Upper lobe of left lung (tissue), 6 donors: ENCODE measurements at places on chromosomes 12 and 14.
A peak's percentile ranks its signal among the peaks of the same experiment; 100 is the strongest.

DNA sequence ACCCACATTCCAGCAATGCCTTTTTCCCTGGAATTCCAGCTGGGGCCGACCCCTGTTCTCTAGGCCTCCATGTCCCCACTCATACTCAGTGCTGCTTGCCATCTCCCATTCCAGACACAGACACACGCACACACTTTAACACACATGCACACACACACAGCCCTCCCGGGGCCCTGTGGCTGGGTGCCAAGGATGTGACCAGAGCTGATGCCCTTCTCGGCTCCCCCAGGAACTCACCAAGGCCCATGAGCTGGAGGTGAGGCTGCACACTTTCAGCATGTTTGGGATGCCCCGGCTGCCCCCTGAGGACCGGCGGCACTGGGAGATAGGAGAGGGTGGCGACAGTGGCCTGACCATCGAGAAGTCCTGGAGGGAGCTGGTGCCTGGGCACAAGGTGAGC lies 4.3 kb downstream of the PLEKHG6 start:
- peaks cover 10% of the 10 kb centered on the region for H3K27me3 ChIP-seq
- H3K4me3 ChIP-seq = no peak overlapping the region
- DNase-seq = peak; percentile 54
- no peaks in the 10 kb centered on the region for H3K36me3 ChIP-seq
- H3K4me1 ChIP-seq = peaks cover 21% of the 10 kb centered on the region

GRCh38 chr12:106345746-106346145 lies 11.8 kb upstream of the POLR3B start:
- H3K27me3 ChIP-seq = no peaks in the 10 kb centered on the region
- no peak overlapping the region for H3K27ac ChIP-seq
- no peaks in the 10 kb centered on the region for H3K36me3 ChIP-seq
- H3K4me3 ChIP-seq = no peak overlapping the region

- H3K4me1 ChIP-seq = no peaks in the 10 kb centered on the region
- no peak overlapping the region for H3K27ac ChIP-seq
- H3K27me3 ChIP-seq = no peaks in the 10 kb centered on the region
- H3K4me3 ChIP-seq = no peak overlapping the region
These were observed 26.6 kb downstream of the PLEKHA5 start for GRCh38 chr12:19155981-19156734.

GRCh38 chr12:85923767-85924331 lies 49.8 kb downstream of the NTS start:
- H3K27me3 ChIP-seq = no peaks in the 10 kb centered on the region
- no peak for DNase-seq
- no peak overlapping the region for H3K27ac ChIP-seq
- H3K4me3 ChIP-seq = no peak overlapping the region

DNA sequence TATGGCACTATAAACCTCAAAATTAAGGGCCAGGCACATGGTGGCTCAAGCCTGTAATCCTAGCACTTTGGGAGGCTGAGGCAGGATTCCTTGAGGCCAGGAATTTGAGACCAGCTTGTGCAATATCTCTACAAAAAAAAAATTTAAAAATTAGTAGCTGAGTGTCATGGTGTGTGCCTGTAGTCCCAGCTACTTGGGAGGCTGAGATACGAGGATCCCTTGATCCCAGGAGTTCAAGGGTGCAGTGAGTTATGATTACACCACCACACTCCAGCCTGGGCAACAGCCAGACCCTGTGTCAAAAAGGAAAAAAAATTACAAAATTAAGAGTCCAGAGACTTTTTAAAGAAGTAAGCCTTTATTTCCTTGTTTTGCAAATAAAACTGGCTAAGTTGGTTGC lies 1.8 kb upstream of the GCN1 start:
- H3K27me3 ChIP-seq = no peaks in the 10 kb centered on the region
- H3K4me3 ChIP-seq = no peak overlapping the region
- H3K36me3 ChIP-seq = peaks cover 20% of the 10 kb centered on the region
- DNase-seq = no peak
- no peak overlapping the region for H3K27ac ChIP-seq

- H3K4me3 ChIP-seq = no peak overlapping the region
- peaks cover 2% of the 10 kb centered on the region for H3K4me1 ChIP-seq
- H3K36me3 ChIP-seq = no peaks in the 10 kb centered on the region
- H3K27ac ChIP-seq = no peak overlapping the region
These were observed 85.0 kb downstream of the FOXN3 start for GRCh38 chr14:89332031-89332430.

DNA sequence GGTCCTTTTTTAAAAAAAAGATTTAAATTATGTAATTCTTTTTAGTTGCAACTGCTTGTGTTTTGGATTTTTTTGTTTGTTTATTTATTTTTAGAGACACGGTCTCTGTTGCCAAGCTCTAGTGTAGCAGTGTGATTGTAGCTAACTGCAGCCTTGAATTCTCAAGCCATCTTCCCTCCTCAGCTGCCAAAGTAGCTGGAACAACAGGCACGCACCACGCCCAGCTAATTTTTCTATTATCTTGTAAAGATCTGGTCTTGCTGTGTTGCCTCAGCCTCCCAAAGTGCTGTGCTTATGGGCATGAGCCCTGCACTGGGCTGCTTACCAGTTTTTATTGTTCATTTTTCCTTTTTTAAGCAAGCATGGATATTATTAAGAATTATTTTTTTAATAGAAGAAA lies 10.6 kb upstream of the ART4 start:
- no peak overlapping the region for H3K4me3 ChIP-seq
- no peaks in the 10 kb centered on the region for H3K27me3 ChIP-seq
- H3K36me3 ChIP-seq = no peaks in the 10 kb centered on the region
- no peak overlapping the region for H3K27ac ChIP-seq

DNA sequence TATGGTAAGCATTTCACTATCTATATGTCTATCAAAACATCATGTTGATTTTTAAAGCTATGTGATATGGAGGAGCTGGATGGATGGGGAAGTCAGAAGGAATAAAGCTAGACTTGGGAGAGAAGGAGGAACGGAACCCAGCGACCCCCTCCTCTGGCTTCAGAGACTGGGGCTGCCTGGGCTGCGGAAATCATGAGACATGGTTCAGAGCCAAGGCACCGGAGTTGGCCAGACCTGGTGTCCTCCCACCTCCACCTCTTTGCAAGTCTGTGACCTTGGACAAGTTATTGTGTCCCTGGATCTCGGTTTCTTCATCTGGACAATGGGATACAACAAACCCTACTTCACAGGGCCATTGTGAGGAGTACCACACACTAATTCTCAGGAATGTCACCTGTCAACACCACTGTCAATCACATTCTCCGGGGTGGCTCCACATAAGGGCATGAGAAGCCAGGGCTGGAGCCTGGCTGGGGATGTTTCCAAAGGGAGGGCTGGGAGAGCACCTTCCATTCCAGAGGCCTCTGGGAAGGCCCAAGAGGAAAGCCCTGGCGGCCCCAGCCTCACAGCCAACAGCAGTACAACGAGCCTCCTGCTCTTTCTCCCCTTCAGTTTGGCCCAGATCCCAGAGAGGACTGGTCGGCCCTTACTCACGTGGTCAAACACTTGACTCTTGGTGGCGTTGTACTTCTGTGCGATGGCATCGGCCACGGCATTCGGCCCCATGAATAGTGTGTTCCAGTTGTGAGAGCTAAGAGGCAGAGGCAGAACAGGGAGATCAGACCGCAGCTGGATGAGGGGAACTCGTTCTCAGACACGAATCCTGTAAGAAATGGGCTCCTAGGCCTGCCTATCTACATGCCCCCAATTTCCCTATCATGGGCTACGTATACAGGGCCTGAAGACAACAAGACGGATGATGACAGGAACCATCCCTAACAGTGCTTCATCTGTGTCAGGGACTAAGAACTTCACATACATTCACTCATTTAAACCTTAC lies 20.7 kb downstream of the RBM19 start:
- H3K27me3 ChIP-seq = no peaks in the 10 kb centered on the region
- no peaks in the 10 kb centered on the region for H3K4me1 ChIP-seq
- DNase-seq = no peak
- H3K36me3 ChIP-seq = peaks cover 77% of the 10 kb centered on the region

- no peak for DNase-seq
- no peak overlapping the region for H3K4me3 ChIP-seq
- no peaks in the 10 kb centered on the region for H3K36me3 ChIP-seq
- H3K27ac ChIP-seq = no peak overlapping the region
- H3K4me1 ChIP-seq = peaks cover 2% of the 10 kb centered on the region
- H3K27me3 ChIP-seq = no peaks in the 10 kb centered on the region
These were observed 115.9 kb downstream of the NAV3 start for GRCh38 chr12:77946541-77947061.

DNA sequence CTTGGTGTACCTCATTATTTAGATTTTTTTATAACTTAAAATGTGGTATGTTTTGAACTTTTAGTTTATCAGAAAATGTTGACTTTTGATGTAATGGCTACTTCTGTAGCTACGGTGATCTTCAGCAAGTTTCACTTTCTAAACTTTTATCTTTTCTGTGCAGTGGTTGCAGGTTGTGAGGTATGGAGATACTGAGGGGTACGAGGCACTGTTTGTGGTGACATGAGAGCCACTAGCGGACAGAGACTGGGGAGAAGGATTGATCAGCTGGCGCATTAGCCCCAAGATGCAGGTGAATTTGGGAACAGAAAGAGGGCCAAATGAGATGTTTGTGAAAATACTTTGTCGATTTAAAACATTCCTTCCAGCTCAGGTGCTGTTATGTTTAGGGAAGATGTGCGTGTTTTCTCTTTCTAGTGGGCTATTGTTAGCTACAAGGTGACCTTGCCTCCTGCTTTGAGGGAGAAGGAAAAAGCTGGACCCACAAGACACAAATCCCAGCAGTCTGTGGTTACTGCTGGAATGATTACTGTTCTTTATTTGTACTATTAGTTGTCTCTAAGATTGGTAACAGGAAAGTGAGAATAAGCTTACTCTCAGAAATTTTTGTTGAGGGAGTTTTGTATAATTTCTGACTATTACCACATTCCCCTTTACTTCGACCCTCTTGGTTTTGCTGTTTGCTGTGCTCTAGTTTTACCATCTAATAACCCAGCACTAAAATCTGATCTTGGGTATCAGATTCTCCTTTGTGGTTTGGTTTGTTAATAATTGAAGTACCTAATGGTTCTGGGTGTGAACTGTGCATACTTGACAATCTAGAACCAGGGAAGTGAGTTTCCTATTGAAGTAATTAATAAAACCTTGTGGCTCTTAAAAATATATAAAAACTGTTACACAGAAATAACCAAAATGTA lies 61.7 kb downstream of the FBXO34 start:
- H3K27me3 ChIP-seq = no peaks in the 10 kb centered on the region
- DNase-seq = no peak
- peaks cover 31% of the 10 kb centered on the region for H3K4me1 ChIP-seq
- H3K27ac ChIP-seq = no peak overlapping the region
- H3K4me3 ChIP-seq = no peak overlapping the region

- H3K4me1 ChIP-seq = peaks cover 39% of the 10 kb centered on the region
- peak; percentile 82 for DNase-seq
- H3K27ac ChIP-seq = no peak within 1 kb of the TSS
- peaks cover 9% of the 10 kb centered on the region for H3K36me3 ChIP-seq
- peak within 1 kb of the TSS; percentile 51 for H3K4me3 ChIP-seq
These were observed at the start of gene CYP27B1 for GRCh38 chr12:57766464-57767304. Gene CYP27B1 (minus strand): TSS chr12:57767078. CDS start chr12:57767041, 37 bp downstream.

DNA sequence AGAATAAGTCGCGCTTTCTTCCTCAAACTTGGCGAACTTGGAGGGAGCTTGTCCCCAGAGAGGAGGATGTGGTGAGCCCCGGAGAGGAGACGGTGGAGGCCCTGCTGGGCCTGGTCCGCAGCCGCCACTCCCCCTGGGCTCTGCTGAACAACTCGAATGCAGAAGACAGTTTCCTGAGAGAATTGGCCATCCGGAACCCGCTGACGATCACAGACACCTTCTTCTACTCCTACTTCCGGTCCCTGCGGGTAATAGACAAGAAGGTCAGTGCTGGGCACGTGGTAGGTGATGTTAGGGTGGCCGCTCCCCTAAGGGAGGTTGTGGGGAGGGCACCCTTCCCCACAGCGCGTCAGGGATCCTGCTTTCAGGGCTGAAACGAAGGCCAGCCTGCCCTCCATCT lies 1.6 kb downstream of the LRRC43 start:
- no peak for DNase-seq
- no peak overlapping the region for H3K27ac ChIP-seq
- H3K4me1 ChIP-seq = no peaks in the 10 kb centered on the region
- no peaks in the 10 kb centered on the region for H3K36me3 ChIP-seq
- no peak overlapping the region for H3K4me3 ChIP-seq
- H3K27me3 ChIP-seq = peaks cover 2% of the 10 kb centered on the region

GRCh38 chr12:69610729-69611128 lies at the start of gene LRRC10:
Gene LRRC10 (minus strand): TSS chr12:69610907. CDS start chr12:69610838, 69 bp downstream.
- no peaks in the 10 kb centered on the region for H3K4me1 ChIP-seq
- no peak within 1 kb of the TSS for H3K27ac ChIP-seq
- no peaks in the 10 kb centered on the region for H3K27me3 ChIP-seq
- DNase-seq = peak; percentile 33
- no peak within 1 kb of the TSS for H3K4me3 ChIP-seq

DNA sequence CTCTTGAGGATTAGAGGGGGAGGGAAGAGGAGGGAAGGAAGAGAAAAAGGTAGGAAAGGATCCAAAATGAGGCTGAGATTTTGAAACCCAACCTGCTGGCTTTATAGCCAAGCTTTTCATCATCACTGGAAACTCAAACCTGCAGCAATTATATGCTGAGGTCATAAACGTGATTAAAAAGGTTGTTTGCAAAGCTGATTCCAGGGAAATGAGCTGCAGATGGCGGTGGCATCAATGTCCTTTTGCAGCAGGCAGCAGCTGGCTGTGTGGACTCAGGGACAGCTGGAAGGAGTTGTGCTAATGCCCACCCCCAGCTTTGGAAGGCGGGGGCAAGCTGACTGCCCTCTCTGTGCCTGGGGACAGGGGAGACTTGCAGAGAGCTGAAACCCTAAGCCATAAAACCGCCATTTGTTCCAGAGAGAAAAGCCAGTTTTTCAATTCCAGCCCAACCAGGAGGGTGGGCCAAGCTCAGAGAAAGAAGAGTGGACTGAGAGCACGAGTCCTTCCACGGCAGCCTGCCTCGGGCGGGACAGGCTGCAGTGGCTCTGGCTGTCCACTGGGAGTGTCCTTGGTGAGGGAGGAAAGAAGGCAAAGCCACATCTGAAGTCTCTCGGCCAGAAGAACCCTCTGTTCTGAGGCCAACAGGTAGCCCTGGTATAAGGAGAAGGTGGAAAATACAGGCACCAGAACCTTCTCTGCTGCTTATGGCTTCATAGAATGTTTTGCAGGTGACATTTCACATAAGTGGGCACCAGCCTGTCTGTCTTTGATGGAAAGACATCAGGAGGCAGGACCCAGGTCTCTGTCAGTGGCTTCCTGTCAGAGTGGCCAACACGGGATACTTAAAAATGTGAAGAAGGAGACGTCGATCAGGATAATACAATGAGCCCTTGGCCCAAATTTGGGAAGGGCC lies 90.7 kb downstream of the SINHCAF start:
- H3K27ac ChIP-seq = no peak overlapping the region
- no peaks in the 10 kb centered on the region for H3K36me3 ChIP-seq
- H3K27me3 ChIP-seq = no peaks in the 10 kb centered on the region
- H3K4me1 ChIP-seq = peaks cover 3% of the 10 kb centered on the region

DNA sequence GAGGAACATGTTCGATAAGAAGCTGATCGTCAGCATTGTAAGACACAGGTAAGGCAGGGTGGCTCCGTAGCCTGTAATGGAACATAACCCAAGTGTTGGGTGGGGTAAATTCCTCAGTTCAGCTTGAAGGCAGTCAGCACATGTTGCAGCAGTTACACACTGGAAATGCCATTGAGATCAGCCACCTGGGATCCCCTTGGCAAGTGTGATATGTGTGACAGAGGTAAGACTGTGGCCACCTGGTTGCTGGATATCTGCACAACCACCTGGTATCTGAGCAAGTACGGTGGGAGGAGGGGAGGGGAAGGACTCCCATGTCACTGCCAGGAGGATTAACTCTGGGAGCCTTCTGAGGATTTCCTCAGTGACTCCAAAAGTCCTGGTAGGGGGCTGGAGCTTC lies 158.0 kb upstream of the CAND1 start:
- no peaks in the 10 kb centered on the region for H3K27me3 ChIP-seq
- no peak overlapping the region for H3K27ac ChIP-seq
- no peaks in the 10 kb centered on the region for H3K36me3 ChIP-seq
- no peaks in the 10 kb centered on the region for H3K4me1 ChIP-seq
- DNase-seq = no peak
